MV-4-11 (cell line): ENCODE measurements at places on chromosomes 7 and 10.
A peak's percentile ranks its signal among the peaks of the same experiment; 100 is the strongest.

- DNase-seq = no peak
Measured at GRCh38 chr10:35268323-35268722, 68.0 kb upstream of the CCNY start.

DNA sequence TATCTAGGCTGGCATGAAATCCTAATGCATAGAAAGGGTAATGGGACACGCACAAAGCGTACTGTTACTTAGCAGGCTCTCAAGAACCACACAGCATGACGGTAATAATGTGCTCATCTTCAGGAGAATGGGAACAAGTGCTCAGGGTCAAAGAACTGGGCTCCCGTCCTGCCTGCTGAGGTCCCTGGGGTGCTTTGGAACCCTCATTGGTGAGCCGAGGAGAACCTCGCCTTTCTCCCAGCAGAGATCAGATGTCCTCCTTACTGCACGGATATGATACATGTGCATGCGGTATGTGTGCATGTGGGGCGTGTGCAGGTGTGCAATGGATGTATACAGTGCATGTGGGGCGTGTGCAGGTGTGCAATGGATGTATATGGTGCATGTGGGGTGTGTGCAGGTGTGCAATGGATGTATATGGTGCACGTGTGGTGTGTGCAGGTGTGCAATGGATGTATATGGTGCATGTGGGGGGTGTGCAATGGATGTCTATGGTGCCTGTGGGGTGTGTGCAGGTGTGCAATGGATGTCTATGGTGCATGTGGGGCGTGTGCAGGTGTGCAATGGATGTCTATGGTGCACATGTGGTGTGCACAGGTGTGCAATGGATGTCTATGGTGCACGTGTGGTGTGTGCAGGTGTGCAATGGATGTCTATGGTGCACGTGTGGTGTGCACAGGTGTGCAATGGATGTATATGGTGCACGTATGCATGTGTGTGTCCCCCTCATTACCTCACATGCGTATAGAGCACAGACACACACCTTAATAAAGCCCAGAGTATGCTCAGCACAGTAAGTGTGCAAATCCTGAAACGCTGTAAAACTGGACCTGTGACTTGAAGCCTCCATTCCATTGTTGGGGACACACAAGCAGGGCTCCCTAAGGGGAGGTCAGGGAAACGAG is 336.3 kb downstream of the PTPRN2 start:
- DNase-seq = no peak

- DNase-seq = no peak
Measured at GRCh38 chr10:42954766-42955492, 121.9 kb upstream of the RET start.

GRCh38 chr10:61565819-61566560 is 96.7 kb upstream of the CABCOCO1 start:
- no peak for DNase-seq

DNA sequence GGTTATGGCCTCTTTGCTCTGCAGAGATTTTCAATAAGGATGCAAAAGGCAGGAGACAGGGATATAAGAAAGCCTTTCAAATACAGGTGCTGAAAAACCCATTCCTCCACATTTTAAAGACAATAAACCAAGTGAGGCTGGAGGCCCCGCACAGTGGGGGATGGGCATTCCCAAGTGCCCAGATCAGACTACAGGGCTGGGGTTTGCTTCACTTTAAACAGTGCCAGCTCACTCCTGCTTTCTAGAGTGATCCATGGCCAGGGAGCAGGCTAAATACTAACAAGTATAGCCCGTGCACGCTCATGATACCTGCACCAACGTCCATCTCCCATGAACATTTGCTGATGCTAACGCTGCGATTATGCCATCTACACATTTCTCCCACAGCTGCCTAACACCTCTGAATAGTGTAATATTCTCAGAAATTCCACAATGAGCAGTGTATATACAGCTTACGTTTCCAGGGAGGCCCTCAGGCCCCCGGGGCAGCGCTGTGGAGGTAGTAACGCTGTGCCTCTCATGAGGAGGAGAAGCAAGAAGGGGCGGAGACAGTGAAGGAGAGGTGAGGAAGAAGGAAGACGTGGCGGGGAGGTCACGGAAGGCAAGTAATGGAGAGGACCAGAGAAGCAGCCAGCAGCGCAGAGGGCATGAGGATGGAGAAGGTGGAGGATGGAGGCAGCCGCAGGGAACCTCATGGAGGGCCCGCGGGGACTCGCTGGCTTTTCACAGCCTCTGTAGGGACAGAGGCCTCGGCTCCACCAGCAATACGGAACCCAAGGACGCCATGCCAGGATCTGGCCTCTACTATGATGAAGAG is 141.7 kb downstream of the USP6NL start:
- DNase-seq = no peak

GRCh38 chr7:121369462-121369861 is 26.6 kb downstream of the FAM3C start:
- DNase-seq = no peak

GRCh38 chr10:130662775-130663174 is 526.6 kb downstream of the GLRX3 start:
- no peak for DNase-seq

GRCh38 chr10:124231168-124232155 is 138.1 kb upstream of the CHST15 start:
- DNase-seq = peak; percentile 1

- DNase-seq = no peak
Measured at GRCh38 chr10:119386666-119387065, 155.9 kb downstream of the RGS10 start.

DNA sequence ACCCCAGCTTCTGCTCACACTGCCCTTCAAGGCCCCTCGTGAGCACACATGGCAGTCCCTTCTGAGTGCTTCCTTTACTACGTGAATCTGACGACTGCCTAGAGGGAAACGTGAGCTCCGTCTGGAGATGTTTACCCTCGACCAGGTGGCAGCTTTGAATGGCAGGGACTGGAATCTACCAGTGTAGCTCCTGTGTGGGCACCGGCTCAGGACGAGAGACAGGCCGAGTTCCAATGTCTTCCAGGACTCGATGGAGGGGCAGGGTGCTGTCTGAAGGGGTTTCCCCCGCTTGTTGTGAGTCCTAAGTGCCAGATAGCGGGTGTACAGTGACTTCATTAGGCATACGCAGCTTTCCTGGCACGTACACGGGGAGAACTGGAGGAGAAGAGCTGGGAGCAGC is 229.9 kb downstream of the ADARB2 start:
- no peak for DNase-seq

GRCh38 chr7:148670374-148670773 is 28.3 kb upstream of the CUL1 start:
- no peak for DNase-seq

- DNase-seq = peak; percentile 37
Measured at GRCh38 chr10:93357680-93358079, 124.5 kb downstream of the MYOF start.

- no peak for DNase-seq
Measured at GRCh38 chr7:81519886-81520285, 250.0 kb downstream of the HGF start.

GRCh38 chr10:99612167-99612831 is 7.9 kb downstream of the SLC25A28 start:
- peak; percentile 38 for DNase-seq

DNA sequence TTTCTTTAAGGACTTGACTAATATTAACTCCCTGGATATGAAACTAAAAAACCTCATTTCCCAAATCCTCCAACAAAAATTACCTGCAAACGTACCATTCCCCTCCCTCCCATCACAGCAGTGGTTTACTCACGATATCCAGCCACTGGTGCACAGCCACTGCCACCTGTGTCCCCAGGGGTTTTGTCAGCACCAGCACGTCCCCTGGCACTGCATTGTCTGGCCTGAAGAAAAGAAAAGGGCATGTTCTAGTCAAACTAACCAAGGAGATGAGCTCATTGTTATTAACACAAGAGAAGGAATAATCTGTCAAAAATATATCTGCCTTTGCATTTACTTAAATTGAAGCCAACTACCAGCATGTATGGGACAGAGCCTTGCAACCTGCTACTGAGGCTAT is 18.5 kb downstream of the SEPHS1 start:
- no peak for DNase-seq

GRCh38 chr10:108801775-108802517 is 1121.4 kb downstream of the XPNPEP1 start:
- no peak for DNase-seq

DNA sequence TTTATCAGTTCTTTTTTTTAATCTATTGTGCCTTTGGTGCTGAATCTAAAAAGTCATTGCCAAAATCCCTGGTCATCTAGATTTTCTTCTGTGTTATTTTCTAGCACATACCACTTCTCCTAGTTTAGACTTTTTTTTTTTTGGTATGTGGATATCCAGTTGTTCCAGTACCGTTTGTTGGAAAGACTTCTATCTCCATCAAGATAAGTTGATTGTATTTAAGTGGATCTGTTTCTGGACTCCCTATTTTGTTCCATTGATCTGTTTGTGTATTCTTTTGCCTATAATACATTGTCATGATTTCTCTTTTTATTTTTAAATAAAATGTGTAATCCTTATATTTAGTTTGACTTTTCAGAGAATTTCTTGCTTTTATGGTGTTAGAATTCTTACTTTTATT is 35.5 kb downstream of the RSBN1L start:
- no peak for DNase-seq

- peak; percentile 42 for DNase-seq
Measured at GRCh38 chr7:105028004-105028403, 14.0 kb downstream of the KMT2E start.

DNA sequence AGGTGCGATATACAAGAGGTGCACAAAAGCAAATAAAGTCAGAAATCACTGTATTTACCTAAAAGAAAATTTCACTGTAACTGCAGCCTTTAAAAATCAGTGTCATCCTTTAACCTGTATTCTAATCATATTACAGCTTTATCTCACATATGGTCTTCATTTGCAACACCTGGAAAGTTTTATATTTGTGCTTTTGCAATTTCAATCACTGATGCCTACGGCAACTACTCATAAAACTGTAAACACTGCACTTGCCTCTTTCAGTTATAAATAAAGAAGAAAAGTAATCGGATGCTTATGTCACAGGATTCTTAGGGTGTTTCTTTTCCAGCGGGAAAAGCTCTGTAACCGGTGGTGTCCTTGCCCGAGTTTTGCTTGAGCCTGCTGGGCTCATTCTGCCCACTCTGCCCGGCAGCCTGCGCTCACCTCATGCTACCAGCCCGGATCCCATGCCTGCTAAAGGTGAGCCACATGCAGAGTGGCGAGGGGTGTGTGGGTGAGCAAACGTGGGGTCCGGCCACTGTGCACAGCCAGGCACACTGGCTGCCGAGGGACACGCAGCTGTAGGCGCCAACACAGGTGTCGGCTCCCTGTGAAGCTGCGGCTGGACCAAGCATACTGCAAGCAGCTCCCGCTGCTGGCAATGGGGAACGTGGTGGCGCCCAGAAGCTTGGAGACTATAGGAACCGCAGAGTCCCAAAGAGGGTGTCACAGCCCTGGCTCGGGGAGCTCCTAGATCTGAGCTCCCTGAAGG is 56.3 kb upstream of the ABCB5 start:
- no peak for DNase-seq

DNA sequence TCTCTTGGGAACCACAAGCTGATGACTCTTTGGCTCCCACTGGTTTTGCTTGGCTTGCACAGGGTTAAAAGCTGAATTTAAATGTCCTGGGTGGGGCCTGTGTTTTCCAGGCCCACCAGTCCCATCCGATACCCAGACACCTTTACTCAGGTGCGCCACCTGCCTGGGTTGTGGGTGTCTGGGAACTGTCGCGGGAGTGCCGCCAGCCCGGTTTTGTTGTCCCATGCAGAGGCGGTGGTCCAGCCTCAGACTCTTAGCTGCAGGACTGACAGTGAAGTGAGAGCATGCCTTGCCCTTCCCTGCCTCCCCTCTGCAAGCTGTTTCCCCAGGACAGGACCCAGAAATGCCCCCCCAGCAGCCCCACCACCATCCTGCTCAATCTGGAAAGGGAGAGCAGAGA is 255.6 kb upstream of the ZNF32 start:
- no peak for DNase-seq

- DNase-seq = no peak
Measured at GRCh38 chr10:88507826-88508453, 75.2 kb downstream of the RNLS start.

DNA sequence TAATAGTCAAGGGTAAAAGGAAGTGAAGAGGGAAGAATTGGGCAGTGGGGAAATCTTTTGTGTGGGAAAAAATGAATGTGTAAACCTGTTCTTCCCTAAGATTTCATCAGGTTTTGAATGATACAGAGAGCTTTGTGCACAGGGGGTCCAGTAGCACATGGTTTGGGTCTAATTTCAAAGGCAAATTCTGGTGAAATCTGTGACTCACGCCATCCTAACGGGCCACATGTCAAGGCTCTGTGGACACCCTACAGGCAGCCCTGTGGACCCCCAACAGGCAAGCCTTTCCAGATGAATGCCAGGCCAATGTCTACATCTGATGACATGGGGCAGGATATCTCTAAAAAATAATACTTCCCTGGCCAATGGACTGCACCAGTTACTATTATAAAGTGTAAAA is 309.8 kb downstream of the PARD3 start:
- DNase-seq = no peak

DNA sequence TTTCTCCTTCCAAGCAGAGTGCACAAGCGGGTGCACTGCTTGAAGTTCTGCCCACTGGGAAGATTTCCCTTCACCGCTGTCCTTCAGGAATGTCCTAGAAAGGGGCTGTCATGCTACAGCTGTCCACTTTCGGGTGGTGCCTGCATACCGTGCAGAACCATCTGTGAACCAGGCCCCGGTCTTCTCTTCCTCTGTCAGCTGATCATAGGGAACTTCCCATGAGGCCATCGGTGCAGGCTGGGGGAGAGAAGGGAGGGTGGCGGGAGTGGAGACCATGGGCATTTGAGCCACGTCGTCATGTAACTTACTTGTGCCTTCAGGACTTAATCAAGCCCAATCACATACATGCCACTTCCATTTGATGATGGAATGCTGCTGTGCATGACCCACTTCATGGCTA is 111.6 kb downstream of the NKX6-2 start:
- no peak for DNase-seq

GRCh38 chr10:16950656-16951601 is 133.7 kb upstream of the RSU1 start:
- DNase-seq = no peak

DNA sequence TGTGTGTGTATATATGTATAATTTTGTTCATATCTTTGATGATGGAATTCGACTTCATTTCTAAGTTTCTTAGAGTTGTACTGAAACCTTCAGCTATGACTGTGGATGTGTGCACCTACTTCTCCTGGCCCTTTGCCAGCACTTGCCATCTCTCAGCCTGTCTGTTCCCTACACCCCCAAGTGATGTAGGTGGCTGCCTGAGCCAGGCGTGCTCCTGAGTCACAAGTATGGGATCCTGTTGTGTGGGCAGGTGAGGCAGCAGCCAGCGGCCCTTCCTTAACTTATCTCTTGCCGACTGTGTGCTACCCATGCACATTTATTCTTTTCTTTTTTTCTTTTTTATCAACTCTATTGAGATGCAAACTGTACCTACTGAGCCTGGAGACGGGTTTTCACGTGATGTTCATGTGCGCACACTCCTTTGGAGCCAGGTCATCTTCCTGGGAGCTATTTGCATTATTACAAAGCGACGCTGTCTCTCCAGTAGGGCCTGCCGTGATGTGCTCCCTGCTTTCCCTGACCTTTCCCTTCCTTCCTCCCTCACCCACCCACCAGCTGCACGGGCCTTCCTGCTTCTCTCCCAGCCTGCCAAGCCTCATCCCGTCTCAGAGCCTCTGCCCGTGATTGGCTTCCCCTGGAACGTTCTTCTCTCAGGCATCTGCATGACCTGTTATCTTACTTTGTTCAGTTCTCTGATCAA is 31.3 kb upstream of the GALNT11 start:
- DNase-seq = no peak

GRCh38 chr10:2658780-2659179 is 408.6 kb upstream of the PFKP start:
- DNase-seq = no peak

- DNase-seq = peak; percentile 96
Measured at GRCh38 chr7:47474937-47475879, 106.7 kb downstream of the TNS3 start.
